Esophagus squamous epithelium (tissue), 5 donors: ENCODE measurements at places on chromosomes 1 and 21. TPM values are rescaled to one million over a fixed set of nuclear protein-coding genes. Genes with fewer than 3 reads are reported as not detected.

- DNase-seq, result no peak
These were observed 1.9 kb downstream of the MANEAL start for GRCh38 chr1:37795340-37796125.

DNA sequence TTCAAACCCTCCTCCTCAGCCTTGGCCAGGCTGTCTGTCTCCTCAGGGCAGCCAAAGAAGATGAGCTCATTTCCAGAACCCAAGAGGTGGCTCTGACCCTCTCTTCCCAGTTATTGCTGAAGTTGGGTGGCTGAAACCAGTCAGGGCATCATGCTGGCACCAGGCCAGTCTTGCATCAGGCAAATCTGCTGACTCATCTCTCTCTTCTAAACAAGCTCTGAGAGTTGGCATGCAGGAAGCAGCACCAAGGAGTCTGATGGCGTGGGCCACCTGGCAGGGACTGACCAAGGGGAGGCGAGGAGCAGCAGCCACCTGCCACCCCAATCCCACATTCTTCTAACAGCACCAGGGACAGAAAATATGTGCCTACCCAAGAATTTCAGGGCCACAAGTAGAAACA is 104.8 kb upstream of the ATP1A1 start:
- no peak for DNase-seq

DNA sequence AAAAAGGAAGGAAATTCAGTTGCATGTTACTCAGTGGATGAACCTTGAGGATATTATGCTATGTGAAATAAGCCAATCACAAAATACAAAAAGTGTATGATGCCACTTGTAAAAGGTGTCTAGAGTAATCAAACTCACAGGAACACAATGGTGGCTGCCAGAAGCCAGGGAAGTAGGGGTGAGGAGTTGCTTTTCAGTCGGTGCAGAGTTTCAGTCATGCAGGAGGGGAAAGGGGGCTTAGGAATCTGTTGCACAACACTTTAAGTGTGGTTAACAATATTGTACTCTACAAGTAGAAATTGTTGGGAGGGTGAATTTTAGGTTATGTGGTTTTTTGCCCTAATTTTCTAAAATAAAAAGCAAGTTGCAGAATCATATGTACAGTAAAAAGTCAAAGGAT is 184.2 kb upstream of the RAB4A start:
- DNase-seq, result no peak

The FABP3 gene
- total RNA-seq, result 0.57 TPM

The NLRP3 gene
- 0.57 TPM for total RNA-seq

The PLXNA2 gene
- 26.9 TPM for total RNA-seq

The AMY2A gene
- total RNA-seq, result not detected

DNA sequence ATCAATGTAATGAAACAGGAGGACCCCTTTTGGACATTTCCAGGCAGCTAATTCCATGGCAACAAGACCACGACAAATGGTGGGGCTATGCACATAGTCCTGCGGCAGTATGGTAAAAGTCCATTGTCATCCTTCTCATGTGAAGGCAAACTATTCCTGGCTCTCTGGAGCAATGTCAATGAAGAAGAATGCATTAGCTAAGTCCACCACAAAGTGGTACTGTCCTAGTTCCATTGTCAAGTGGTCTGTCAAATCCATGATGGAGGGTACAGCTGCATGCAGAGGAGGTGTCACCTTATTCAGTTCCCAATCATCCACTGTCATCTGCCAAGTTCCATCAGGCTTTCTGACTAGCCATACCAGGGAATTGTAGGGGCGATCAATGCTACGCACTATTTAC is 110.1 kb downstream of the GDAP2 start:
- no peak for DNase-seq

DNA sequence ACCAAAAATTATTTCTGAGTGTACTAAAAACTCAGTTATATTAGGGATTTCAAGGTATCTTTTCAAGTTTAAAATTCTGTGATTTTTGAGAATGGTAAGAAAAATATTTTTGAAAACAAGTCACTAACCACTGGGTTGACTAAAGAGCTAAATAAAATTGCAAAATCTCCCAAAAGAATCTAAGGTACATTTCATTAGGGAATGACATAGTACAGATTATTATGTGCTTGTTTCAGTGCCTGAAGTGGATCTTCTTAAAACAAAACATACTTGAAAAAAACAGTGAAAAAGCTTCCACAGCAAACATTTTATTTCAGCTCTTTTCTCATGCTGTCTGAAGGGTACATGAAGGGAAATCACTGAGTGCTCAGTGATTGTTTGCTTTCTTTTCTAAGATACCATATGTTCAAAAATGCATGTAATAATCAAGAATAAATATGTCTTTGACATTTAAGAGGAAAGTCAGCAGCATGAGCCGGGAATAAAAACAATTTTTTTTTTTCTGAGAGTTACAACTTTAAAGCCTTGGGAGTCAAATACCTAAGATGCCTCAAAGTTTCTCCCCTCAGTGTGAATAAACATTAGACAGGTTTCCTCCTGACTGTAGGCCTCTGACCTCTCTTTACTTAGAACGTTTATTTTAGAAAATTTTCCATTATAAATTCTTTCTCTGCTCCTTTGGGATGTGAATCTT is 200.7 kb downstream of the KCNT2 start:
- DNase-seq, result no peak

- DNase-seq, result no peak
These were observed 420.1 kb downstream of the DISC1 start for GRCh38 chr1:232046451-232047306.

The TEDDM1 gene
- not detected for total RNA-seq

- no peak for DNase-seq
These were observed 36.0 kb upstream of the DISC1 start for GRCh38 chr1:231590453-231591198.

The LRRC7 gene
- total RNA-seq, result not detected

DNA sequence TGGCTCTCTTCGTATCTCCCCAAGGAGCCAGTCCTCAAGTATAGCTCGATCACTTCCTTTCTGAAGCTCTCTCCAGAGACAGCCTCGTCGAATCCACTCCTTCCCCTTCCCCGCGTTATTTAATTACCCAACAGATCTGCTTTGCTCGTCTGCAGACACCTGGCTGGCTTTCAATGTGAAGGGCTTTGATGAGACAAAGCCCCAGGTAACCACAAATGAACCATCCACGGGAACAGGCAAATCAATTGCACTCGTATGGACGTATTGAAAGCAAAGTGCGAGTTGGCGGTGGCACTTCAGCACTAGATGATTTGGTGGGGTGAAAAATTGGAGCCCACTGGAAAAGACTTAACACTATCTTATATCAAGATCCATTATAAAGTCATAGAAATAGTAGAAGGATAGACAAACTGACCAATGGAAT is 364 bp upstream of the BCAR3 start:
- DNase-seq, result no peak

The DCST2 gene
- total RNA-seq, result 0.23 TPM

- no peak for DNase-seq
These were observed 188.0 kb downstream of the GRIK3 start for GRCh38 chr1:36846357-36846756.

DNA sequence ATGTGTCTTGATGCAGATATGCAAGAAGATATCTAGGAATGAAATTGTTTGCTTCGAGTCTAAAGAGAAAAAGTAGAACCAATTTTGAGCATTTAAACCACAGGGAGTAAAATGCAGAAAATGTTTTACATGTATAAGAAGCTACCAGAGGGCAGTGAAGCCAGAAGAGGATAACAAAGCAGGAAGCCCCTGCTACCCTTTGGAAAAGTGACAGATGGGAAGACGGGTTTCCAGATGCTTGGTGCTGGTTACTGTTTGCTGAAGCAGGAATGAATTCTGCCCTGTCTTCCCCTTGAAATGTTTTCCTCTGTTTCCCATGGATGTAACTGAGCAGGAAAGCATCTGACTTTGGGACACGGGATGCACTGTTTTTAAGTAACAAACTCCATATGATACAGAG is 822.2 kb downstream of the MRPL39 start:
- no peak for DNase-seq

- no peak for DNase-seq
These were observed 13.2 kb downstream of the IGSF3 start for GRCh38 chr1:116654351-116654750.

DNA sequence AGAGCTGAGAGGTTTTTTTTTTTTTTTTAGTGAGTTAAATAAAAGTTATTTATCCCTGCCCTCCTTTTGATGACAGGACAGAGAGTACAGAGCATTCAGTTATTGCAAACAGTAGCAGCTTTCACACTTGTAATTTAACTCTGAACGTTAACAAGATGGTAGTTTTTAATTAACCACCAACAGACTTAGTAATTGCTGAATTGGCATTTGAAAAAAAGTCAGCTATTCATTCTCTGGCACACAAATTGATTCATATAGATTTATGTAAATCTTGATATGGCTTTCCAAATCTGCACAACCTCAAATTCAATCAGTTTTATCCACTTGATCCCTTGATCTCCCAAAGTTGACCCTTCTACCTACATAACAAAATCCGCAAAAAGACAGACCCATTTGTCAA is 918 bp downstream of the LEMD1 start:
- no peak for DNase-seq

DNA sequence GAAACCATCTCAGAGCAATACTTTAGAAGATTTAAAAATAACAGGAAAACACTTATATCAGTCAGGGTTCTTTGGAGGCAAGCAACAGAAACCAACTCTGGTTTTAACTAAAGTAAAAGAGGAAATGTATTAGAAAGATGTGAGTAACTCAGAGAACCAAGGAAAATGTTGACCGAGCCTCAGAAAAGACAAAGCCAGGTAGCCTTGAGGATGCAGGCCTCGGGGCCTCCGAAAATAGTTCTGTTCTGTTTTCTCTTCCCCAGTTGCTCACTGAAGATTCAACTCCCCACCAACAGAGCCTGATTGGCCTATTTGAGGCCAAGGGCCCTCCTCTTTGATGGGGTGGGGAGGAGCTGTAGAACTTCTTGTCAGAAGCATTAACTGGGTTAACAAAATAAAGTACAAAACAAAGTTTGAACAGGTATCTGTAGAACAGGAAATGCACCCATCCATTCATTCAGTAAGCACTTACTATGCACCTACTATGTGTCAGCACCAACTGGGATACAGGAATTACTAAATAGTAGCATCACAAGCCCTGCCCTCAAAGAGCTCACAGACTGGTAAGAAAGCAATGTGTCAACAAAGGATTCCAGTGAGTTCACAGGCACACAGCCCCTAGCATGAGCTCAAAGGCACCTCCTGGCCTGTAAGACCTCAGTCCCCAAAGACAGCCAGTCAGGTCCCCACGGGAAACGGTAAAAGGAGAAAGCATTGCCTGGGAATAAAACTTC is 12.6 kb downstream of the SLAMF8 start:
- DNase-seq, result no peak

DNA sequence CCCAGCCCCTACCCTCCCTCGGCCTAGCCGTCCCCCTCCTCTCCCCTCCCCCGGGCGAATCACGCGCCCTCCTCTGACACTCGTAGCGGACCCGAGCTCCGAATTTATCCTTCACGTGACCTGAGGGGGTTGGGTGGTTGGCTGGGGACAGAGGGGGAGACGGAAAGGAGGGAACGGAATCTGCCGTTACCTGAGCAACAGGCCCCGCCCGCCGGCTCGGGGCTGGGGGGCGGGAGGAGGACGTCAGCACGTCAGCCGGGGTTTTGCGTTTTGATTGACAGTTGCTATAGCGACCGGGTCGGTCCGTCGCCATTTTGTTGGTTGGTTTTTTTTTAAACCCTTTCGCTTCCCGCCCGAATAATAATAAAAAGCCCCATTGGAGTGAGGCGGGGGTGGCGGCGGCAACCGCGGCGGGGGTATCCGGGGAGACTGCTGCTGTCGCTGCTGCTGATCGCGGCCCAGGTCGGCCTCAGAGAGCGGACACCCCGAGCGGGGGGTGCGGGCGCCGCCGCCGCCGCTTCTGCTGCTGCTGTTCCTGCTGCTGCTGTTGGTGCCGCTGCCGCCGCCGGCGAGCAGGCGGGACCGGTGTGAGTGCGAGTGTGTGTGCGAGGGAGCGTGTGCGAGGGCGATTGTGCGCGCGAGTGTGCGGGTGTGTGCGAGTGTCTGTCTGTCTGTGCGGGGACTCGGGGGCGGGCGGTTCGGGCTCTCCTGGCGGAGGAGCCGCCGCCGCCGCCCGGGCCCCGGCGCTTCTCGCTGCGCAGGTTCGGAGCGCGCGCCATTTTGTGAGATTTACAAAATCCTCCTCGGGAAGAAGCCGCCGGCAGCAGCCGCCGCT is at the start of gene DYRK1A:
TSS of gene DYRK1A (plus strand) at position 292 of the 835 bp plus-strand sequence. CDS start 53,602 bp downstream, outside the sequence.
- DNase-seq, result peak; percentile 97

GRCh38 chr1:47187926-47188250 is 1.9 kb downstream of the PDZK1IP1 start:
- DNase-seq, result no peak

The ACOT11 gene
- total RNA-seq, result 10.1 TPM

The ARMH1 gene
- not detected for total RNA-seq

The HSF2BP gene
- total RNA-seq, result 1.1 TPM

GRCh38 chr1:229363723-229364122 is 20.9 kb upstream of the CCSAP start:
- no peak for DNase-seq

GRCh38 chr1:225464851-225465792 is 37.3 kb upstream of the LBR start:
- no peak for DNase-seq

DNA sequence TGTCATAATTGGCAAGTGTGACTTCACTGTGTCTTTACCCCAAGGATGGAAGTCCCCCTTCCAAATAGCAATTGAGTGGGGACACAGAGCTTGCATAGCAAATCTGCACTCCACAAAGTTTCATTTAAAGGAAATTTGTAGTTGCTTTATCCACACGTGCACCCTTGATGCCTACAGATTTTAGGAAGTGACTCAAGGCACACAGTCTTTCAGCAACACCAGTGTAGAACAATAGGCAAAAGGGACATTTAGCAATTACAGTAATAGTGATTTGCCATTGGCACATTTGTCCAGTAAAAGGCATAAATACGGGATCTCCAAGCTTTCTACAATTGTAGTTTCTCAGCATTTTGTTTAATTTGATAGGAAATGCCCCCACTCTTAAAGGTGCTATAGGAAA is 43.4 kb upstream of the KAZN start:
- no peak for DNase-seq

The BMP8B gene
- total RNA-seq, result 0.83 TPM

DNA sequence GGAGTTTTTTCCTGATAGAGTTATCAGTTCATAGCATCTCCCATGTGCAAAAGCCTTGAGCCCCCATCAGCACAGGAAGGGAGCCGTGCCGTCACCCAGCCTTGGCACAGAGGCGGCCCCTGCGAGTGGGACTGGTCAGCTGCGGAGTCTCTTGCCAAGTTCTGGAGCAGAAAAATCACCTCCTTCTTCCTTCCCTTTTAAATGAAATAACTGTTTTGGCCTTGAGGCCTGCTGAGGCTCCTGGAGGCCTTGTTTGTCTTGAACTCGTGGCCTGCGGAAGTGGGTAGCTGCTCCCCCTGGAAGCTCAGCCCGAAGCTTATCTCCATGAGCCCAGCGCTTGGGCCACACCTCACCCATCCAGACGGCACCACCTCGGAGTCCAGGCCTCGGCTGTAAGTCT is 145.7 kb upstream of the TMEM51 start:
- DNase-seq, result no peak
